ENCODE measurements at places on chromosomes 4 and X. TPM values are rescaled to one million over a fixed set of nuclear protein-coding genes. Genes with fewer than 3 reads are reported as not detected.

The IL13RA2 gene
- total RNA-seq: not detected

DNA sequence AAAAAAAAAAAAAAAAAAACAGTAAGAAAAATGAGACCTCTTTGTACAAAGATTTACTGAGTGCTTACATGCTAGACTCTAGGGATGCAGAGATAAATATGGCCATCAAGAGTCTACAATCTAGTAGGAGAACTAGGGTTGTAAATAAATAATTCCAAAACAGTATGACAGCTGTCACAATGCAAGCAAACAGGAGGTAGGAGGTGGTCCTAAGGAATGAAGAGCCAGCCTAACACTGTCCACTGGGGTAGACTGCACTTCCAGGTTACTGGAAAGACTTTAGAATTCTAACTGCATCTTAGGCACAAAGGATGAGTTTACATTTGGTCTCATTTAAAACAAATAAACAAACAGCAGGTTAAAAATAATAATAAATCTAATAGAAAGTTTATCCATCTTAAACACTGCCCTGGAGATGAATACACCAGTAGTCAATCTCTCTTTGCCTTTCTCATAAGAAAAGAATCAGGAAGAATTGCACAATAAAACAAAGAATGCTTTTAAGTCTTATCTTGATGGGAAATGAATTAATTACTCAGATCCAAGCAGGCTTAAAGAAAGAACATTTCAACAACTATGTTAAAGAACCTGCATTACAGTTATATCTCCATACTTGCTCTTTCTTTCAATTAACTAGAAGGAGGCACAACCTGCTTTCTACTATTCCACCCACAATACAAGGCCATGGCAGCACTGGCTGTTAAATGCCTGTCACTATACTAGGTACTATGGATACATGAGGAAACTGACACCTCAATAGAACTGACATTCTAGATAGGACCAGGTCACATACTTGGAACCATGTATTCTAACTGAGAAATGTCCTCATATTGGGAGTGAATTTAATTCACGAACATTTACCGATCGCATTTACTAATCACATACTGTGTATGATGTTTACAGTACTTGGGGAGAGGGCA is 12.7 kb downstream of the ADGRA3 start:
- no peak overlapping the region for H3K4me3 ChIP-seq
- H3K36me3 ChIP-seq: no peaks in the 10 kb centered on the region
- DNase-seq: no peak
- no peaks in the 10 kb centered on the region for H3K4me1 ChIP-seq
- no peaks in the 10 kb centered on the region for H3K27me3 ChIP-seq
- no peak overlapping the region for H3K27ac ChIP-seq

The PCYT1B gene
- total RNA-seq: not detected

DNA sequence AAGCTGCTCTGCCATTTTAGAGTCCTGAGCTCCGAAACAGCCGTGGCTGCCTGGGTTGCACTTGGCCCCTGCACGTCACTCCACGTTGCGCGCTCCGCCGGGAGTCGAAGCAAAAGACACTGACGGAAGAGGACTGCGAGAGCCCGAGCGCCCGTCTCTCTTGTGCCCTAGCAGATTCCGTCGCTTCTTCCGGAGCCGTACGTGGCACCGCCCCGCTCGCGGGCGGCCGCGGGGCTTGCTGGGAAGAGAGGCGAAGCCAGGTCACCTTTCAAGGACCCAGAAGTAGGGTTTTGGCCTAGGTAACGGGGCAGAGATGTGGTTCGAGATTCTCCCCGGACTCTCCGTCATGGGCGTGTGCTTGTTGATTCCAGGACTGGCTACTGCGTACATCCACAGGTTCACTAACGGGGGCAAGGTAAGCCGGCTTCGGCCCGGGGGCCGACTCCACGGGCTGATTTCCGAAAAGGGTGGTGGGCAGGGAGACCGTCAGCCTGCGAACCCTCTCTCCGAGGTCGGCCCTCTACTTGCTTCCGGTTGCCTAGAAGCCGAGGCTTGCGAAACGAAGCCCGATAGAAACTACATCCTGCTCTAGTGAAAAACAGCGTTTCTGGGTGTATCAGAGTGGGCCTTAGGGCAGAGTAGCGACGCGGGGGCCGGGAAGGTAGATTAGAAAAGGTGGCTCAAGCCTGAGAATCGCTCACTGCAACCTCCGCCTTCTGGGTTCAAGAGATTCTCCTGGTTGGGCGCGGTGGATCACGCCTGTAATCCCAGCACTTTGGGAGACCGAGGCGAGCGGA is at the start of the genes NDUFA1 and RNF113A:
TSS of gene NDUFA1 (plus strand) at position 234 of the 797 bp plus-strand sequence. CDS start at position 314, 80 bp downstream.
TSS of gene RNF113A (minus strand) at position 135 of the 797 bp plus-strand sequence. CDS start at position 15, 120 bp downstream.
- DNase-seq: peak; percentile 90
- no peaks in the 10 kb centered on the region for H3K27me3 ChIP-seq
- no peaks in the 10 kb centered on the region for H3K36me3 ChIP-seq
- H3K4me3 ChIP-seq: peak within 1 kb of the TSS; percentile 90
- peaks cover 8% of the 10 kb centered on the region for H3K4me1 ChIP-seq

GRCh38 chrX:131895807-131896206 is 127.3 kb upstream of the STK26 start:
- H3K4me1 ChIP-seq: no peaks in the 10 kb centered on the region
- no peaks in the 10 kb centered on the region for H3K27me3 ChIP-seq
- no peak for DNase-seq
- H3K27ac ChIP-seq: no peak overlapping the region
- H3K4me3 ChIP-seq: no peak overlapping the region

The NAT8L gene
- total RNA-seq: not detected

- H3K4me1 ChIP-seq: peaks cover 13% of the 10 kb centered on the region
- H3K27ac ChIP-seq: no peak overlapping the region
- H3K27me3 ChIP-seq: no peaks in the 10 kb centered on the region
- no peak for DNase-seq
Observed at GRCh38 chr4:6889101-6889735, 20.4 kb upstream of the TBC1D14 start.

GRCh38 chr4:169367826-169368225 is 97.1 kb upstream of the SH3RF1 start:
- H3K4me1 ChIP-seq: no peaks in the 10 kb centered on the region
- H3K27ac ChIP-seq: no peak overlapping the region
- no peaks in the 10 kb centered on the region for H3K36me3 ChIP-seq
- no peak overlapping the region for H3K4me3 ChIP-seq

The BGN gene
- not detected for total RNA-seq

Measured in naive thymus-derived CD4-positive, alpha-beta T cell (primary cell).